ENCODE measurements at places on chromosomes 11 and 22.

GRCh38 chr11:30435488-30435887 lies 112.6 kb downstream of the ARL14EP start:
- DNase-seq: no peak

- DNase-seq: peak; percentile 29
Observed at GRCh38 chr11:119423509-119424254, 710 bp upstream of the THY1 start.

- DNase-seq: peak; percentile 56
Observed at GRCh38 chr11:75384438-75385080, 14.8 kb upstream of the RPS3 start.

- peak; percentile 30 for DNase-seq
Observed at GRCh38 chr11:111774955-111775710, 8.9 kb upstream of the PPP2R1B start.

DNA sequence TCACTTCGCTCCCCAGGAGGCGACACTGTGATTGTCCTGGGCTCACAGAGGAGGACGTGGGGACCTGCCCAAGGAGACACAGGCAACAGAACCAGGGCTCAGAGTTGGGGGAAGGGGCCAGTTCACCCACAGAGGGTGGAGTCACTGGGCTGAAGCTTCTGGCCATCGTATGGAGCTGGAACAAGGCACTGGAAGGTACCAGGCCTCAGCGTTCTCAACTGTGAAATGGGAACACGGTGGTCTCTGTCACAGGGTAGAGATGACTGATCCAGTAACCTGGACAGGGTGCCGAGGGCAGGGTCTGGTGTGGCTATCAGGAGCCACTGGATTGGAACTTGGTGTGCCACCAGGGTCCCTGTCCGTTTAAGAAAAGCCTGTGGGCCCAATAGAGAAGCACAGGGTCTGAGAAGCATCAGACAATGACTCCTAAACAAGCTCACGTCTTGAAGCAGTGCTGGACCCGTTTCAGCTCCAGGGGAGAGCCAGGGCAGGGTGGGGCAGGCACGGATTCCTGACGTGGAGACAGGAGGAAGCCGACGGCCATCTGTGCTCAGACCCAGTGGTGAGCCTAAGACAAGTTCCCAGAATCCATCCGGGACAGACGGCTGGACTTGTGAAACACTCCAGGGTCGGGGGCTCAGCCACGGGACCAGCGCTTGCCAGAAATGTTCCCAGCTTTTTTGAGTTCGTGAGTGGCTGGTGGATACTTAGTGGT lies 25.0 kb upstream of the KCNQ1OT1 start:
- no peak for DNase-seq

- no peak for DNase-seq
Observed at GRCh38 chr11:113574171-113574570, 99.0 kb upstream of the DRD2 start.

DNA sequence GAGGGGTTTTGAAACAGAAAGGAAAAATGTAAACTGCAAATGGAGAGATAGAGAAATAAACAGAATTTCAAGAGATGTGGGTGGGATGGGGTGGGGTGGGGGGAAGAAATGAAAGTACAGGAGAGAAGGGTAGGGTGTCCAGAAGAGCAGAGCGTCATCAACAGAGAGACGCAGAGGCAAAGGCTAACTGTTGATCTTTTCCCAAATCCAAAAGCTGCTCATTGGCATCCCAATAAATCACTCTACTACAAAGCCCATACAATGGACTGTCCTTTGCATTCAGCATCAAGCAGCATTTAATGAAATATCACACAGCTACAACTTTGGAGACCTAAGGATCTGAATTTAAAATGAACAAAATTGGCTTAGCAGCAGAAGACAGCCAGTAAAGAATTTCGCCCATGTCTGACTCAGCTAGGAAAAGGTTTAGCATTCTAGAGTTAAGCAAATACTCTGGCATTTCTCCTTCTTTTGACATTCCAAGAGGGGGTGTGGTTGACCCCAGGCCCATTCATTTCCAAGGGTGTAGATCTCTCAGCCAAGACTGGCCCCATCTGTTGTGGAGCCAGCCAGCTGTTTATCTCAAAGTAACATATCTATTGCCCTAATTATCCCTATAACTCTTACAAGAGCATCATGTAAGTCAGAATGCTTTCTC lies 1.5 kb downstream of the RAB30 start:
- peak; percentile 79 for DNase-seq

DNA sequence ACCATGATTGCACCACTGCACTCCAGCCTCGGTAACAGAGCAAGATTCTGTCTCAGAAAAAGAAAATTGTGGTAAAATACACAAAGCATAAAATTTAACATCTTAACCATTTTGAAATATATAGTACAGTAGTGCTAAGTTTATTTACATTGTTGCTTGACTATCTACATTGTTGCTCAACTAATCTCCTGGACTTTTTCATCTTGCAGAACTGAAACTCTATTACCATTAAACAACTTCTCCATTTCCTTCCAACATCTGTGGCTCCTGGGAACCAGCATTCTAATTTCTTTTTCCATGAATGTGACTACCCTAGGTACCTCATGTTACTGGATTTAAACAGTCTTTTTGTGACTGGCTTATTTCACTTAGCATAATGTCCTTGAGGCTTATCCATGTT lies 13.5 kb upstream of the VWA5A start:
- DNase-seq: no peak

DNA sequence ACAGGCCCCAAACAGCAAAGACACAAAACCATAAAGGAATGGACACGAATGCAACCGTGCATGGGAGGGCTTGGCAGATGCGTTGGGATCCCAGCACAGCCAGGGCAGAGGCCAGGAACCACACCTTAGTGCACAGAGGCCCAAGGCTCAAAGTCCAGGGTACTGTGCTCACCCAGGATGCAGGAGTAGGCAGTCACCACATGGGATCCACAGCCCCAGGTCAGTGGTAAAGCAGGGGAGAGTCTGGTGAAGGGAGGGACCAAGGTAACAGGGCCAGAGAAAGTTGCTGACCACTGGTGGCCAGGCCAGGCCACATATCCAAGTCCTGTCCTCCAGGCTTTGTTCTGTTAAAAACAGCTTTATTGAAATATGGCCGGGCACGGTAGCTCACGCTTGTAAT lies 6.5 kb upstream of the CERK start:
- DNase-seq: no peak

DNA sequence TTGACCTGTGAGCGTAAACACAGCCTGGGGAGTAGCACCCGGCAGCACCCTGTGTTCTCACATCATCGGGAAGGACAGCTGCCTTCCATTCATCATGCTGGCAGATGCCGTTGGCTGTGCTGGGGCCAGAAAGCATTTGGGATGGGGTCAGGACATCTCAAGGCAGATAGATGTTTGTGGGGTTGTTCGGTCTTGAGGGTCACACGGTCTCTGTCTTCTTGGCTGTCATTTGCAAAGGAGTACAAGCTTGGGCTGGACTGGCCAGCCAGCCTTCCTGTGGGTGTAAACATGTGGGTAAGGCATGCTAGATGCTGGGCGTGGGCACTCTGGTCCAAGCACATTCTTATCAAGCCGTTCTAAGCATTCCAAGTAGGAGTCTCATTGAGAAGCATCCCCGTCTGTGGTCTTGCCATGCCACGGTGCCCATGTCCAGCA lies 81.4 kb downstream of the TBC1D22A start:
- DNase-seq: peak; percentile 45

DNA sequence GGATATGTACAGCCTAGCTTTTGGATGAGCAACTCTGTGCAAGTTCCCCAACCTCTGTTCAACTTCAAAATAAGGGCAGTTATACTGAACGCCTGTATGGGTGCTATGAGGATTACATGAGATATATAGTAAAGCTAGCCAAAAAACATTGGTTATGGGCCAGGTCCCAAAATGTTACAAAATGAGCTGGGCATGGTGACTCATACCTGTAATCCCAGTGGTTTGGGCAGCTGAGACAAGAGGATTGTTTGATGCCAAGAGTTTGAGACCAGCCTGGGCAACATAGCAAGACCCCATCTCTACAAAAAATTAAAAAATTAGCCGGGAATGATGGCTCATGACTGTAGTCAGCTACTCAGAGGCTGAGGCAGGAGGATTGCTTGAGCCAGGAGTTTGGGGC lies 118.4 kb downstream of the TEAD1 start:
- peak; percentile 64 for DNase-seq

DNA sequence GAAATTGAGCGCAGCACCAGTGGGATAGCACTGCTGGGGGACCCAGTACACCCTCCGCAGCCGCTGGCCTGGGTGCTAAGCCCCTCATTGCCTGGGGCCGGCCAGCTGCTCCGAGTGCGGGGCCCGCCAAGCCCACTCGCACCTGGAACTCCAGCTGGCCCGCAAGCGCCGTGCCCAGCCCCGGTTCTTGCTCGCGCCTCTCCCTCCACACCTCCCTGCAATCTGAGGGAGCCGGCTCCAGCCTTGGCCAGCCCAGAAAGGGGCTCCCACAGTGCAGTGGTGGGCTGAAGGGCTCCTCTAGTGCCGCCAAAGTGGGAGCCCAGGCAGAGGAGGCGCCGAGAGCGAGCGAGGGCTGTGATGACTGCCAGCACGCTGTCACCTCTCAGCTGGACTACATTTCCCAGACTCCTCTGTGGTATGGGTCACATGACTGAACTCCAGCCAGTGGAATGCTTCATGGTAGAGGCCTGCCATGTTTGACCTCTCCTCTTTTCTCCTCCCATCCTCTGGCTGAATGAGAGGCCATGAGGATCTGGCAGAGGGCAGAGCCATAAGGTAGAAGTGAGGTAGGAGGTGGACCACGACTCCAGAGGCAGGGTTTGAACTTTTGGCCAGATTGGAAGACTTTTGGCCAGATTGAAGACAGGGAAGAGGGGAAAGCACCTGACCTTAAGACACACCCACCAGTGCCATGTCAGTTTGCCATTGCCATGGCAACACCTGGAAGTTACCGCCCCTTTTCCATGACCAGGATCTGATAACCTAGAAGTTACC lies 6.2 kb downstream of the MRGPRD start:
- DNase-seq: peak; percentile 20

DNA sequence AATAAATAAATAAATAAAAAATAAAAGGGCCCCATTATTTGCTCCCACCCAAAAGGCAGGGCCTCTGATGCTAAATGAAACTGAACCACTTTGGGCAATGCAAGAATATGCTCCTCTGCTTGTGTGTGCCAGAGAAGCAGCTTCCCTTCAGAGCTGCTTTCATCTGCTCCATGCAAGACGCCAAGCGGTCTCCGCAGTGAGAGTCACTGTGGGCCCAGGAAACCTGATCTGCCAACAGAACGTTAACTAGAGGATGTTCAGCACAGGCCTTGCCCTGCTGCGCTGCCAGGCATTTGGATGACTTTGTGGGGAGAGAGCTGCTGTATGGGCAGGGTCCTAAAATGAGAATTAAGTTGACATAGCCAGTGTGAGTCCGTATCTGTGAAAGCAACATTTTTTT lies 43.7 kb upstream of the APOA1 start:
- no peak for DNase-seq

DNA sequence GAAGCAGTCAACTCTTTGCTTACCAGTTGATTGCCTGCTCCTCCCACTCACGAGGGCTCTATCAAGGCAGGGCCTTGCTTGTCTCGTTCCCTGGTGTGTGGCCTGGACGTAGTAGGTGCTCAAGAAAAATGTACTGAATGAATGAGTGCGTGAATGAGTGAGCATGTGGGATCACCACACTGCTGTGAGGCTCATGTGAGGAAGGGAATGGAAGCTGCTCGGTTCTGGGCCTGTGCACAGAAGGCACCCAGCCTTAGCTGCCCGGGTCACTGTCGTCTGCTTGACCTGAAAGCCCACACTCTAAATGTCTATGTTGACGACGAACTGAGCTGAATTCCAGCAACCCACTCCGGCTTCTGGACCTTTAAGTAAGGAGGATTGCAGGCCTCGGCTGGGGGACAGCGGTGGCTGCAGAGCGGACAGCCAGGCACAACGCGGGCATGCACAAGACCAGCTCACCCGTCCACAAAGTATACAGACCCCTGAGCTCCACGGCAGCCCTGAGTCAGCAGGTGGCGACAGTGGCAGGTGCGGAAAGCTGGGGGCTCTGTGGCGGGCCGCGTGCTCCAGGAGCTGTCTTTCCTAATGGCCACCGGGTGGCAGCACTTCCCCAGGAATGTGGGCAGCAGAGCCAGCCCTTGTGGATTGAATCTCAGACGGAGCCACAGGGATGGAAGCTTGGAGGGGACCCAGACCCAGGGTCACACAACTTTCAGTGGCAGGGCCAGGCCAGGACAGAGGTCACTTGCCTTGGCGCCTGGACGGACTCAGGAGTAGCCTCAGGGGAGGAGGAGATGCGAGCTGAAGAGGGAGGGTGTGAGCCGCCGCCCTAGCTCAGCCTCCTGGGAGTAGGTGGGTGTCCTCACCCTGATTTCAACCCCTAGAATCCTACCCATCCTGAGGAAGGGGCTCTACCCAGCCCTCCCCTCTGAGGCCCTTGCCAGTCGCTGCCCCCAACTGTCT lies 5.0 kb upstream of the PICK1 start:
- DNase-seq: peak; percentile 77

GRCh38 chr11:86292912-86293616 lies 9.0 kb upstream of the HIKESHI start:
- no peak for DNase-seq

DNA sequence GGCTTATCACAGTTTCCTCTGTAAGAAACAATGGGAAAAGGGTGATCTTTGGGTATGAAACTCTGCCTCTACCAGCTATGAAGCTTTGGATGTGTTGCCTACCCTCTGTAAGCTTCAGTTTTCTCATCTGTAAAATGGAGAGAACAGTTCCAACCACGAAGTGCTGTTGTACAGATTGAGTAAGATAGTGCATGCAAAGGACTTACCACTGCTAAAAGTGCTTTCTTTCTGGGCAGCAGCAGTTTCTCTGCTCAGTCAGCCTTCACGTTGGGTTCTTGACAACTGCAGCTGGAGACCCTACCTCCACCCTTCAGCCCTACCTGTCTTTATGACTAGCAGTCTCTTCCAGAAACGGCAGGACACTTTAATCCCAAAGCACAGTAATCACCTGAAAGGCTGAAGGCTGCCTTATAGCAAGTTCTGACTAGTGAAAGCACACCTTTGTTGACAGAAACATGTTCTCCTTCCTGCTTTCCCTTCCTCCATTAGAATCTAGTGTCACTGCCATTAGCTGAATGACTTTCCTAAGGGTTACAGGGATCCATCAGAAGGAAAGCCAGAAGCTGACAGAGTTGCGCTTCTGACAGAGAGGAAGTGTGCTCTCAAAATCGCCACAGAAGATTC lies 91.4 kb downstream of the RPL27A start:
- DNase-seq: no peak

GRCh38 chr11:76400967-76401366 lies 19.8 kb downstream of the GVQW3 start:
- DNase-seq: no peak

DNA sequence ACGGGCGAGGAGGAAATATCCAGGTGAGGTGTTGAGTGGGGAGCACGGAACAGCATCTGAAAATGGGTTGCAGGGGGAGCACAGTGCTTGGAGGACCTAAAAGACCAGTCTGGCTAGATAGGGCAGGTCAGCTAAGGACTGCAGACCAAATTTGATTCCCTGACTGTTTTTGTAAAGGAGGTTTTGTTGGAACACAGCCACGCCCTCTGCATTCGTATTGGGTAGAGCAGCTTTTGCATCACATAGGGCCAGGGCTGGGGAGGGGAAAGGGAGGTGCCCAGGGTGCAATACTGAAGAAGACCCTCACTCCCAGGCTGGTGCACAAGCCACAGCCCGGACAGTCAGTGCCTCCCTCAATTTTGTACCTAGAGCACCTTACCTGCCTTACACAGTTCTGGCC lies 286.8 kb downstream of the KIRREL3 start:
- no peak for DNase-seq

All from fibroblast of skin of scalp (primary cell).